CD4-positive, alpha-beta T cell treated with Interleukin-15 for 4 hours (primary cell): ENCODE measurements at places on chromosomes 1 and 21.

DNA sequence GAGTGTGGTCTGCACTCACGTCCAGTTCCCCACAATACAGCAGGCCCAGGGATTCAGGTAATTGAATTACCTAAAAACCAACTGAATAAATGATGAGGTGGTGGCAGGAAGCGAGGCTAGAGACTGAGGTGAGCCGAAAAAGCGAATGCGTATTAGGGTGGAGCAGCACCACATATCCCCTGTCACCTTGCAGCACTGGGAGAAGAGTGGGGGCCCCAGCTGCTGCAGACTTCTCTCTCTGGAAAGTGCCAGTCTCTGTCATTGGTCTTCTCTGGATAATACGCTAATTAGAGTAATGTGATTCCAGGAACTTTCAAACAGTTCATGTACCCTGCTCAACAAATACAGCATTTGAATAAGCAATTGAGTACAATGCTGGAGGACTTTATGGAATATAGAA lies 199.0 kb downstream of the RPS6KC1 start:
- DNase-seq = no peak

- DNase-seq = no peak
Measured at GRCh38 chr1:6329851-6330250, 63.7 kb downstream of the ACOT7 start.

- no peak for DNase-seq
Measured at GRCh38 chr1:100811808-100812207, 82.8 kb downstream of the EXTL2 start.

DNA sequence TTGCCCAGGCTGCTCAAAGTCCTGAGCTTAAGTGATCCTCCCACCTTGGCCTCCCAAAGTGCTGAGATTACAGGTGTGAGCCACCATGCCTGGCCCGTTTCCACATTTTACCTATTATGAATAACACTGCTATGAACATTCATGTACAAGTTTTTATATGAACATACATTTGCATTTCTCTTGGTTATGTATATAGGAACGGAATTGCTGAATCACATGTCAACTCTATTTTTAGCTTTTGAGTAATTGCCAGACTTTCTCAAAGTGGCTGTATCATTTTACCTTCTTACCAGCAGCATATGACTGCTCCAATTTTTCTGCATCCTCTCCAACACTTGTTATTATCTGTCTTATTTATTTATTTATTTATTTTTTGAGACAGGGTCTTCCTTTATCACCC lies 2.7 kb downstream of the SPATA21 start:
- no peak for DNase-seq

DNA sequence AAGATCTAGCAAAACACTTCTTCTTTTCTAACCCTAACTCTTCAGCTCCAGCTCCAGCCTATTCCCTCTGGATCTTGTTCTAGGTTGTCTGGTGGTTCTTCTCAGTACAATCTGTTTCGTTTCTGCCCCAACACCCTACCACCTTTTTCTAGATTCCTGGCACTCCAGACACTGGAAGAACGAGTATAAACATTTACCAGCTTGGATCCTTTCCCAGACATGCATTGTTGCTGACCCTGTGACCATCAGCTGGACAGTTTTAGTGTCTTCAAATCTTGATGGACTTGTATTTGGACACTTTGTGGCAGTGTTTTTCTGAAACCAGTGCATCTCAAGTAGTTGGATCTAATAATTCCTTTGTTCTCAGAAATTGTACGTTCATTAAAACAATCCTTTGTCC lies 30.6 kb upstream of the CACNA1E start:
- DNase-seq = no peak
